Epithelial cell of esophagus (primary cell): ENCODE measurements at places on chromosomes 1 and 21.

DNA sequence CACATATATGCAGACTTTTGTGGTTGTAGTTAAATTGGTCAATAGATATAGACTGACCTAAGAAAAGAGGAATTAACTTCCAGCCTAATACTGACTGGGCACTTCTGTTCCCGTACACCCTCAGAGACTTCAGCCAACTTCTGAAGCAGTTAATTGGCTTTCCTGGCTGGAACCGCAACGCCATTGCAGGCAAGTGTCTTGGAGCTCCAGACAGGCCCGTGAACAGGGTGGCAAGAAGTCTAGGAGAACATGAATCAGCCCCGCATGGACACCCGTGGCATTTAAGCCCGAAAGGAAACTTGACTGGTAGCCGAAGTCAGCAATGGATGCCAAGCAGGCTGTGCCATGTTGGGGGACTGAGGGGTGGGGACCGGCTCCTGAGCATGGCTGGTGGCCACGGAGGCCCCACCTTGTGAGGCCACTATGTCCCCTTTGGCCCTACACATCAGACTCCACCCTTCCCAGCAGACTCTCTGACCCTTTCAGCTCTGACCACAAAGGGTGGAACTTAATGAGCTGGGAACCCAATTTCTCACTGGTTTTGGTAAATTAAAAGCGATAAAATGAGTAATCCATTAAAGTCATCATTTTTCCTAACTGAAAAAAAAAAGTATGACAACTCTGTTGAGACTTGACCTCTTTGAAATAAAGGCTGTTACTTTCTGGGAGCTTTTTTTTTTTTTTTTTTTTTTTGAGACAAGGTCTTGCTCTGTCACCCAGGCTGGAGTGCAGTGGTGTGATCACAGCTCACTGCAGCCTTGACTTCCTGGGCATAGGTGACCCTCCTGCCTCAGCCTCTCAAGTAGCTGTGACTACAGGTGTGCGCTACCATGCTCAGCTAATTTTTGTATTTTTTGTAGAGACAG is 54.1 kb downstream of the RUNX1 start:
- no peak for DNase-seq

DNA sequence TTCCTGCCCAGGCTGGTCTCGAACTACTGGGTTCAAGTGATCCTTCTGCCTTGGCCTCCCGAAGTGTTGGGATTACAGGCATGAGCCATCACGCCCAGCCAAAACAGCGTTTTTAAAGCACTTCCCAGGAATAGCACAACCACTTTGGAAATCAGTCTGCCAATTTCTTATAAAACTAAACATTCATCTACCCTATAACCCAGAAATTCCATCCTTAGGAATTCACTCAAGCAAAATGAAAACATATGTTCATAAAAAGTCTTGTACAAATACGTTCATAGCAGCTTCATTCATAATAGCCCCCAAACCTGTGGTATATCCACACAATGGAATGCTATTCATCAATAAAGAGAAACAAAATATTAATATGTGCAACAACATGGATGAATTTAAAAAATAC is 36.1 kb downstream of the PHC2 start:
- no peak for DNase-seq

GRCh38 chr1:116107371-116107770 is 3.8 kb upstream of the MAB21L3 start:
- DNase-seq = no peak

DNA sequence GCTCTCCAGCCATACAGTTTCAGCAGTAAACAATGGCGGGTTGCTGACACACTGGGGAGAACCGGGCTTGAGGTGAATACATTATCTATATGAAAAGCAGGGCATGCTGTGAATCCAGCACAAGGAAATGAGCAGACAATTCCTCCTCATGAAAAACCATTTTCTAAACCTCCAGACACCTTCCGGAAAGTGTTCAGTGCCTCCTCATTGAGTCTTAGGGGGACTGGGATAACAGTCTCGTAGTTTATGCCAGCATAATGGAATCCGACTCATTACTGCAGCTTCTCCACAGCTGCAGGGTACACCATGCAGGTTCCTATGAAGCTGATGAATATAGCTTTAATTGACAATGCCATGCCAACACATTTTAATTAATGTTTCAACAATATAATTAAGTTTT is 284.1 kb downstream of the BACH1 start:
- DNase-seq = no peak
